Lung microvascular endothelial cell (primary cell): ENCODE measurements at places on chromosomes 1 and 21. TPM values are rescaled to one million over a fixed set of nuclear protein-coding genes. Genes with fewer than 3 reads are reported as not detected.

Gene GPATCH2
- 7.8 and 14.5 TPM in 2 replicates for total RNA-seq

Gene ORC1
- 1.2 and 3.3 TPM in 2 replicates for total RNA-seq

Gene LEPROT
- total RNA-seq: 44.7 and 57.3 TPM in 2 replicates

Gene OVAAL
- total RNA-seq: not detected in 2 replicates

Gene CTH
- 0.79 and 0.87 TPM in 2 replicates for total RNA-seq

Gene NKAIN1
- total RNA-seq: not detected in 2 replicates

Gene BCL2L15
- total RNA-seq: under 0.01 and 0.22 TPM in 2 replicates

Gene TDRD5
- total RNA-seq: 0.20 and 0.22 TPM in 2 replicates

Gene CCDC185
- not detected in 2 replicates for total RNA-seq

Gene GCSAML
- total RNA-seq: not detected in 2 replicates

Gene FBLIM1
- 110 and 128 TPM in 2 replicates for total RNA-seq

Gene OR6N1
- total RNA-seq: not detected in 2 replicates

Gene LHX8
- total RNA-seq: not detected in 2 replicates

Gene CASZ1
- total RNA-seq: 0.99 and 1.1 TPM in 2 replicates

Gene ZNF672
- 12.0 and 16.7 TPM in 2 replicates for total RNA-seq

Gene S100A8
- not detected in 2 replicates for total RNA-seq

Gene FTCD
- total RNA-seq: not detected in 2 replicates

Gene L1TD1
- total RNA-seq: not detected in 2 replicates

Gene HUNK
- total RNA-seq: under 0.01 TPM in 2 replicates

Gene CYP4X1
- total RNA-seq: 0.87 and 5.0 TPM in 2 replicates

Gene SELENBP1
- 0.40 and 3.1 TPM in 2 replicates for total RNA-seq

Gene ASCL5
- total RNA-seq: not detected in 2 replicates

Gene RALGPS2
- total RNA-seq: 17.9 and 19.4 TPM in 2 replicates
